ENCODE measurements at places on chromosomes 11 and 22.

GRCh38 chr11:63951779-63952536 lies 13.2 kb downstream of the NAA40 start:
- no peak for DNase-seq

DNA sequence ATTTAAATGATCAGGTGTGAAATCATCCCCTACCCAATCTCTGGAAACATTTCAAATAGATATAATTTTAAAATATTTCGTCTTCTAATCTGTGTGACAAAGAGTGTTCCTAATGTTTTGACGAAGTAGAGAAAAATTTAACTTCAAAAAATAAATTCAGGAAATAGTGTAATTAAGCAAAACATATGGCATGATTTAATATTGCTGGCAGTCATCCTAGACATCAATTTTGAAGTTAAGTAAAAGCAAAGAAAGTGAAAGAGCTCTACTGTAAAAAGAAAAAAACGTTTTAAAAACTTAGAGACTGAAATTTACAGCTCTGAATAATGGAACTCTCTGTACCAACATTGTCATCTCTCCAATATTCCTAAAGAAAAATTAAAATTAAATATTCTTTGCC lies 1062.3 kb downstream of the LRRC4C start:
- no peak for DNase-seq

DNA sequence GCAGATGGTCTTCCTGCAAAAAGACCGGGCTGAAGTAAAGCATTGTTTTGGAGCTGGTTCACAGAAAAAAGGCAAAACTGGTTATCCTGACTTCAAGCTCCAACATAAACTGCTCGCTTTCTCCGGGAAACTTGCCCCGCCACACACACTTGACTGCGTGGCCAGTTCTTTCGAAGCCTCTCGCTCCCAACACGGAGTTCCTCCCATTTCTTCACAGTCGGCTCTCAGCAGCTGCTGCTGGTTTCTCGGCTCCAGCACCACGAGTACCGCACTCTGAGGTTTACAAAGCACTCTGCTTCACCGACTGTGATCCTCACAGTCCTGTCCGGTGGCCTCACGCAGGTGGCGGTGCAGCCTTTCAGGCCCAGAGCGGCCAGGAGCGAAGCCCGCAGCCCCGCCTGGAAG lies 264 bp downstream of the CHEK1 start:
- no peak for DNase-seq

DNA sequence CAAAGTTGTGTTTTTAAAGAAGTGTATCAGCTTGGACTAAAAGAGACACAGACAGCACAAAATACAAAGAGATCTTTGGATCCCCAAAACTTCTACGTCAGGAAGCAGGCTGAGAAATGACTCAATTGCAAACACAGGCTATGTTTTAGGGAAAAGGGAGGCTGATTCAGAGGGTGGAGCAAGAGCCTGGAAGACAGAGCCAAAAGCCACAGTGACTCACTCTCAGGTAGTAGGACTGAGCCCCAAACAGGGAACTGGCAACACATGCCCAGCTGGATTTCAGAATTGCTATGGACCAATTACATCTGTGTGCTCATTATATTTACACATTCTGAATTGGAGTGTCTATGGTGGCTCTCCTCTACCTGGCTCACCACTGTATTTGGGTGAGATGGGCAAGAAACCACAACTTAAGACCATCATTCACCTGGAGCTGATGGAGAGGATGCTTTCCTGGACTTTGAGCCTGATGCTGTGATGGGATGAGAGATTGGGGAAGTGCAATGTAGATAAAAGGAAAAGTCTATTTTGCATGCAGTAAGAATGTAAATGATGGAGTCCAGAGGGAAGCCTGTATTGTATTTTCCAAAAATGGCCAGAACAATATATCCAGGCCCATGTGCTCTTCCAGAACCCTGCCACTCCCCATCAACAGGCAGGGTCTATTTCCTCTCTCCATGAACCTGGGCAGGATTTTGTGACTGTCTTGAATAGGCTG lies 20.8 kb upstream of the LINC01488 start:
- no peak for DNase-seq

GRCh38 chr11:48019217-48019584 lies 38.8 kb downstream of the PTPRJ start:
- no peak for DNase-seq

DNA sequence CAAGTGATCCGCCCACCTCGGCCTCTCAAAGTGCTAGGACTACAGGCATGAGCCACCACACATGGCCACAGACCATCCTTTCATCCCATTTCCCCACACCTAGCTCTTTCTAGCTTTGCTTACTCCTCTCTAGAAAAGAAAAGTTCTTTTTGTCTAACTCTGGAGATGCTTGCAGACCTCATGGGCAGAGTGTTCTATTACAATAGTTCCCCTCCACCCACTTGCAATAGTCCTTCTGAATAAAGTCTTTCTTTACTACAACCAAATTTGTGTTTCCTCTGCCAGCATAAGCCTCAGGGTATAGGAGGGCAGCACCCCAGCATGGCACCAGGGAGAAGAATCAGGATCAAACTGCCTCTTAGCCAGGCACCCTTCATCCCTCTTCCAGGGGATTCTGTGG lies 18.8 kb upstream of the RTL6 start:
- DNase-seq, result no peak

DNA sequence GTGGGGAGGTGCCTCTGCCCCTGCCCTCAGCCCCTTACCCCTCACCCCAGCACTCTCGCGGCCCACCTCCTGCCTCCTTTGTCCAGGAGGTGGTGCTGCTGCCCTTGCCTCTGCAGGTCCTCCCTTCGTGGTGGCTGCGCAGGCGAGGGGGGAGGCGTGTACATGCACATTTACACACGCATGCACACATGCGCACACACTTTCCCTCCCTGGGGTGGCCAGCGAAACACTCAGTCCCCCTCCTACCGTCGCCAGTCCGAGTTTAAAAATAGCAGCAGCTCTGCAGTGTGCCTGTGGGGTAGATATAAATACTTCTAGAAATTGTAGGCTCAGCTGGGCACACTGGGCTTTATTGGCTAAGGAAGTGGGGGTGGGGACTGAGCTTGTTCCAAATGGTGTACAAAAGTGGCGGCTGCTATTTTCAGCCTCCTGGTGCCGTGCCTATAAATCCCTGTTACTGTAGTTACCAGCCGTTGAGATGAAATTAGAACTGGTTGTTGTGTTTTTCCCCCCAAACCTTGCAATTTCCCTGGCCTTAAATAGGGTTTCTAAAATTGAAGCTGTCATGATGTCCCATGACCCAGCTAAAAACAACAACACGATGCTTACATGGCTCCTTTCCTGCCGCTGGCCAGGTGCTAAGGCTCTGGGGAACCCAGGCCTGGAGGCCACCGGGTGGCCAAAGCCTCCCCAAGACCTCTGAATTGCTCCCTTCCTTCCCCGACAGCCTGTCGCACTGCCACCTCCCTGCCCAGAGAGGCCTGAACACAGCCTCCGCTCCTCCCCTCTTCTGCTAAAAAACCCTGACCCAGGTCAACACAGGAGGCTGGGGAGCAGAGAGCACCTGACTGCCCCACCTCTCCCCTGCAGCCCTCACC lies 12.4 kb downstream of the PICK1 start:
- no peak for DNase-seq

DNA sequence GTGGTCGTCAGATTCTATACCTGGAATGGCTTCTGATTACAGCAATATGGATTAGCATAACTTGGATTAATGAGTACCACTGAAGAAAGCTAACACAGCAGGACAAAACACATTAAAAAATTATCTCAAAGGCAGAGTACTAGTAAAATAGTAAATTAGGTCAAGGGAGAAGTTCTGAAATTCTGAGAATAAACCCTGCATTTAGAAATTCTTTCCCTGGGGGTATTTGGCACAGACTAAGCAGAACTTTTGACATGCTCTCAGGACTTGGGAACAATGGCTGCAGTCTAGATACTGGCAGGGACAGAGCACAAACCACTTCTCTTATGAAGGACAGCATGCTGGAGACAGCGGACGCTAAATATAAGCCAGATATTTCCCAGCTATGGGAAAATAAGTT lies 85.6 kb upstream of the GRIA4 start:
- DNase-seq, result no peak

GRCh38 chr11:23746896-23747295 lies 750.0 kb upstream of the LUZP2 start:
- no peak for DNase-seq

DNA sequence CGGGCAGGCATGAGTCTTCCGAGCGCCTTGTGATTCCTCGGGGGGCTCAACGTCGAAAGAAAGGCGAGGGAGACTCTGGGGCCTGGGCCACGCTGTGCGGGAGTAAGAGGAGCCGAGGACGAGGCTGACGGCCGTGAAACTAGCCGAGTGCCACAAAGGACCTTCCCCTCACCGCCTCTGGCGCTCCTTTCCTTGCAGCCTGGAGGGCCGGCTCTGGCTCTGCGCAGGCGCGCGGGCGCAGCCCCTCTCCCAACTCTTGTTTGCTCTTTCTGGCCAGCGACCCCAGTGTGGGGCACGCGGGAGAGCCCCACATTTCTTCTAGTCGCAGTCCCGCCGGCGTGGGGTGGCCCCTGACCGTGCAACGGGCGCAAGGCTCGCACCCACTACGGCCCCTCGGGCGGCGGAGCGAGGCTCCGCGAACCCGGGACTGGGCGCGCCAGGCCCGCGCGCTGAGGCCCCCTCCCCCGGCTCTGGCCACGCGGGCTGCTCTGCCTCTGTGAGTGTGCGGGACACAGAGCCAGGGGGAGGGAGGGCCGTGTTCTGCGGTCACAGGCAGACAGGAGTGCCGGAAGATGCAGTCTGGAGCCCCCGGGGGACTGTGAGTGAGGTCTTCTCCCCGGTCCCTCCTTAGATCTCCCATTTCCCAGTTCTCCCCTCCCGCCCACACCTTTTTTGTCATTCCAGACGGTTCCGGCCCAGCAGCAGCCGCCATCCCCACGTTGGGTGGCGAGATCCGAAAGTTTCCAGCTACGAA lies 1.0 kb upstream of the TOB2 start:
- DNase-seq, result peak; percentile 64
